ENCODE measurements at places on chromosomes 16 and 17.

GRCh38 chr16:67716097-67716496, 3.0 kb downstream of the GFOD2 start:
- DNase-seq: no peak

DNA sequence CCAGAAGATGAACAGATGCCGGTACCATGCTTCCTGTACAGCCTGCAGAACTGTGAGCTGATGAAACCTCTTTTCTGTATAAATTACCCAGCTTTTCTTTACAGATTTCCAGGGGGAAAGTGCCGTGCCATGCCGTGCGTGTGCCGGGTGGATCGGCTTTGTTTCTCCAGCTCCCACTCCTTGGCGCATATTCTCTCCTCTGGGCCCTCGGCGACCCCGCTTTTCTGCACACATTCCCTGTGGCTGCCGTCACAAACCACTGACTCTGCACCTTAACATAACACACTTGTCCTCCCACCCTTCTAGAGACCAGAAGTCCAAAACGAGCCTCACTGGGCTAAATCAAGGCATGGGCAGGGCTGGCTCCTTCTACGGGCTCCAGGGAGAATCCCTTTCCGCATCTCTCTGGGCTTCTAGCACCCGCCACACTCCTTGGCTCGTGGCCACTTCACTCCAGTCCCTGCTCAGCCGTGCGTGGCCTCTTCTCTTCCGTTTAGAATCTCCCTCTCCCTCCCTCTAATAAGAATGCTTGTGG, 164.9 kb downstream of the C16orf95 start:
- no peak for DNase-seq

DNA sequence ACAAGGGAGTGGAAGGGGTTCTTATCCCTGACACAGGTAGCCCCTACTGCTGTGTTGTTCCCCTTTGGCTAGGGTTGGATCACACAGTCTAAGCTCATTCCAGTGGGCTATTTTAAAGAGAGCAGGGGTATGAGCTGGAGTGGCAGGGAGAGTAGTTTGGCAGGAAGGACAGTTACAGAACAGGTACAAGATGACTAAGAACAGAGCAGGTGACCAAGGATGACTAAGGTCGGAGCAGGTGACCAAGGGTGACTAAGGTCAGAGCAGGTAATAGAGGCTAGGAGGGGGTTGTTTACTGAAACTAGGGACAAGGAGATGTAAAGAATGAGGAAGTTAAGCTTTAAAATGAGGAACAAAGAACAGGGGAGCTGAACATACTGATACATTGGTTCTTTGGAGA, 58.8 kb downstream of the UTP18 start:
- DNase-seq: no peak

DNA sequence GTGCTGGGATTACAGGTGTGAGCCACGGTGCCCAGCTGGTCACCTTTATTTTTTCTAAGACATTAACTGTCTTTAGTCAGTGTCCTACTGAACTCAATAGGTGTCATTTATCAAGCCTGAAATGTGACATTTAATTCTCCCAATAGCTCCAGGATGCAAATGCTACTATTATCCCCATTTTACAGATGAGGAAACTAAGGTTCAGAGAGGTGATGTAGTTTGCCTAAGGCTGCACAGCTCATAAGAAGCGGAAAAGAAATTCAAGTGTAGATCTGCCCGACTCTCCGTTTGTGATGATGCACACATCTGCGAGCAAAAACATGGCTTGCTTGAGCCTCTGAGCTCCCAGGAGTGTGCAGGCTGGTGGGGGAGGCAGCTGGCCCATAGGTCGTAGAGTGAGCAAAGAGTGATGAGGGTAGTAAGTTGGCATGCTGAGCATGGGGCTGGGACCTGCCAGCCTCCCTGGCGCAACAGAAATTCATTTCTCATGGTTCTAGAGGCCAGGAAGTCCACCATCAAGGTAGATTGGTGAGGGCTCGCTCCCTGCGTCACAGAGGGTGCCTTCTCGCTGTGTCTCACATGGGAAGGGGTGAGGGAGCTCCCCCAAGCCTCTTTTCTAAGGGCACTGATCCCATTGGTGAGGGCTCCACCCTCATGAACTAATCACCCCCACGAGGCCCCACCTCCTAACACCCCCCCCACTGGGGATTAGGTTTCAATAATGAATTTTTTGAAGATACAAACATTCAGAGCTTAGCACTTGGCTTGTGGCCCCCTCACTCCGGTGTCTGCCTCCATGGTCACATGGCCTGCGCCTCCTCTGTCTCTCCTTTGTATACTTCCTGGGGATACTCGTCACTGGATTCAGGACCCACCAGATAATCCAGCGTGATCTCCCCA, 141.5 kb upstream of the PLCG2 start:
- no peak for DNase-seq

Data from NCI-H1105 treated with DMSO at 0.1 percent for 48 hours (cell line).